A549 (cell line): ENCODE measurements at places on chromosomes 3 and 15.

DNA sequence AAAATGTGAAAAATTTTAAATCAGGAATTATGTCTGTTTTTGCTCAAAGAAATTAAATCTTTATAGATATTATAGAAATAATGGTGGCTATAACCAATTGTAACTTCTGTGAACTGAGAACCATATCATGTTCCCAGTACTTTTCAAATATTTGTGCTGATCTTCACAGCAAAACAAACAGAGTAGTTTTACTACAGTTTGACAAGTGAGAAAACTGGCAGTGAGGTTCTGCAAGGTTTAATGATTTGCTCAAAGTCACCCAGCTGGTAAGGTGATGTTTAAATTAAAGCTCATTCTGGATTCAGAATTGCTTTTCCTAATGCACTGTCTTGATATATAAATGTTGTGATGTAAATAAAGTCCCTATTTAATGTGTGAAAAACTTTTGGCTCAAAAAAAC is 22.0 kb upstream of the SPTSSB start:
- DNase-seq, result no peak

DNA sequence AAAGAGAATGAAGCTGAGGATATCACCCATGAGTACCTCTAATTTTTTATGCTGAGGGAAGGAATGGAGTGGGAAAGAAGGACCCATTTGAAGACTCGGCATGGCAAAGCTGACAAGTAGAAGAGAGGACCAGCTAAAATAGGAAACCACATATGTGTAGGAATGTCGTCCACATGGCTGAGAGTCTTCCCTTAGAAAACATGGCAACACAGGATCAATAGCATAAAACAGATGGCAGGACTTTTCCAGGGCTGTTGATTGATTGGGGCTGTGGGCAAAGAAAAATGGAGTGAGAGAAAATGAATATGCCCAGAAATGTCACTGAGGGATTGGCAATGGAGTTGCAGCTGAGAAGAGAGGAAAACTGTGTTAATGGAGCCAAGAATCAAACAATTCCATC is 76.2 kb upstream of the PRICKLE2 start:
- no peak for DNase-seq

DNA sequence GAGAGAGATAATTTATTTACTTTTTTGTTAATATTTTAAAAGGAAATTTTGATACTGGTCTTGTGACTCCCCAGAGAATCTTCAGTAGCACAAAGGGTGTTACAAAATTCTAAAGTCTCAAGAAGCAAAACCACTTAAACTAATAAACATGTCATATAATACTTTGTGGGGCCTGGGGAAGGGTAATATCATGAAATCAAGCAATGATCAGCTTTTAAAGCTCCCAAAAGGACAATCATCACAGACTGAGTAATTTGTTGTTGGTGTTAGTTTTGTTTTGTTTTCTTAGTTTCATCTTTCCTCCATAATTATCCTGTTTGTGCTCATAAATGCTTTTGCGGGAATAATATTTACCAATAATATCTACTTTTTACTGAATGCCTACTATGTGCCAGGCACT is 55.0 kb downstream of the TMEM212 start:
- DNase-seq, result no peak

DNA sequence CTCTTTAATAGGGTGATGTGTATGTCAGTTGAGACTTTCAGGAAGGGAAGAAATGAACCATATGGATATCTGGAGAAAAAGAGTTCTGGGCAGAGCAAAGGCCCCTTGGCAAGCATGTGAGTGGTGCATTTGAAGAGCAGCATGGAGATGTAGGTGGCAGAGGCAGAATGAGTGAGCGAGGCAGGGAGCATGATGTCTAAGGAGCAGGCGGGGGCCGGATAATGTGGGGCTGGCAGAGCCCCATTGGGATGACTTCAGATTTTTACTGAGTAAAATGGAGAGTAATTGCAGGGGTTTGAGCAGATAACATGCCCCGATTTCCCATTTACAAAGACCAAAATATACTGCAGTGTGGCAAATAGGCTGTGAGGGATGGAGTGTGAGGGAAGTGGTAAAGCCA is 52.9 kb upstream of the PLCL2 start:
- no peak for DNase-seq

DNA sequence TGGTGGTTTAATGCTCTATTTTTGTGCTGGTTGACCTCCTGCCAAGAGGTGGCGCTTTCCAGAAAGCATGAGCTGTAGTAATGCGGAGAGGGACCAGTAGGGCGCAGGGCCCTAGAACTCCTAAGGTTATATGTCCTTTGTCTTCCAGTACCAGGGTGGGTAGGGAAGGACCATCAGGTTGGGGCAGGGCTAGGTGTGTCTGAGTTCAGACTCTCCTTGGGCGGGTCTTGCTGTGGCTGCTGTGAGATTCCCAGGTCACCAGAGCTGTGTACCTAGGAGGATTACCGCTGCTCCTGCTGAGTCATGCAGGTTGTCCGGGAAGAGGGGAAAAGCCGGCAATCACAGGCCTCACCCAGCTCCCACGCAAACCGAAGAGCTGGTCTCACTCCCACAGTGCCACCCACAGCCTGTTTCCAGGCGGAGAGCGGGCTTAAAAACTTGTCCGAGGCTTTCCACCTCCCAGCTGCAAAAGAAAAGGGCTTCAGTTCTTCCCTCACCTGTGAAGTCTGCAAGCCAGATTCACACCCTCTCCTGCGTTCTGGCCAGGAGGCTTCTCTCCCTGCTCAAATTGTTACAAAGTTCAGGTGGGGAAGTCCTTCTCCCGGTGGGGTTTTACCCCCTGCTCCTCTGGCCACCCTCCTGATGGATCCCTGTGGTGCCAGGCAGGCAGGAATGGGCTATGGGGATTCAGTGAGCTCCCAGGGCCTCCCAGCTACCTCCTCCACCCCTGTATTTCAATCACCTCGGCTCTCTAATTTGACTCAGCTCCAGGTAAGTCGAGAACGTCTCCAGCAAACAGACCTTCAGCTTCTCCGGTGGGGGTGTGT is 37.7 kb upstream of the BCHE start:
- DNase-seq, result no peak

- no peak for DNase-seq
Observed at GRCh38 chr3:172313671-172314070, 134.6 kb downstream of the GHSR start.

DNA sequence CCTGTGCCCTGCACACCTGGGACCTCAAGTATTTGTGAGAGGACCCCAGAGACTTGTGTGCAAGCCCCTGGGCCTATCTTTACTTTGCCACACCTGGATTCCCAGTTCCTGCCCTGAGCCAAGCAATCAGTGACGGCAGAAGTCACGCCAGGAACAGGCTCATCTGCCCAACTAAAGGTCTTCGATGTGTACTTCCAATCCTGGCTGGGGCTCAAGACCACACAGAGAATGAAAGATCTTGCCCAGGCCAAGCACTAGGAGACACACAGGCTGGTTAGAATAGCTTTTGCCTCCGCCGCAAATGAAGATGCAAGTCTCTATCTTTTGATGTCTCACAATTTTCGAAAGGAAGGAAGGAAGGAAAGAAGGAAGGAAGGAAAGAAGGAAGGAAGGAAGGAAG is 228.8 kb downstream of the OCA2 start:
- DNase-seq, result no peak

DNA sequence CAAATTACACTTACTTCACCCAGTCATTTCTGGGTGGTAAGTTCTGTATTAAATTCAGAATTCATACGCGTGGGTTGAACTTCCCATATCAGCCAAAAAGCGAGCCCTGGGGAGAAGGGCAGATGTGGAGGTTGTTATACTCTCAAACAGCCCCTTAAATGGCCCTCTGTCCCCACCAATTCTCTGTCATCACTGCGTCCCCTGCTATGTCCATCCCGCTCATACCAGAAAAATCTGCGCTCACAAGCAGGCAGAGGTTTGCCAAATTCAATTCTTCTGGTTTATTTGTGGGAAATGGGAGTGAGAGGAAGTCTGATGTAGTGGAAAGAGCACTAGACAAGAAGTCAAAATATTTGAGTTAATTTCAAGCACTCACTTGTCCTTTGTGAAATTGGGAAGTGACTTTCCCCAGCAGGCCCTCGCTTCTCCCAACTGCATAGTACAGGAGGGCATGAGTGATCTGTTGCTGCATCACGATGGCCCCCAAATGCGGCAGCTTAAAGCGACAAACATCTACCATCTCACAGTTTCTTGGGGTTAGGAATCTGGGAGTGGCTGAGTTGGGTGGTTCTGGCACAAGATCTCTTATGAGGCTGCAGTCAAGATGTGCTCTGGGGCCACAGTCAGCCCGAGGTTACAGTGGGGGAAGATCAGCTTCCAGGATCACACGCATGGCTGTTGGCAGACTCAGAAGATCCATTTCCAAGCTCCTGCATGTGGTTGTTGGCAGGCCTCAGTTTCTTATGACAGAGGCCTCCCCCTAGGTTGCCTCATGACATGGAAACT is 67.7 kb downstream of the CPN2 start:
- no peak for DNase-seq

- DNase-seq, result no peak
Observed at GRCh38 chr3:197471221-197472010, 84.4 kb downstream of the BDH1 start.

DNA sequence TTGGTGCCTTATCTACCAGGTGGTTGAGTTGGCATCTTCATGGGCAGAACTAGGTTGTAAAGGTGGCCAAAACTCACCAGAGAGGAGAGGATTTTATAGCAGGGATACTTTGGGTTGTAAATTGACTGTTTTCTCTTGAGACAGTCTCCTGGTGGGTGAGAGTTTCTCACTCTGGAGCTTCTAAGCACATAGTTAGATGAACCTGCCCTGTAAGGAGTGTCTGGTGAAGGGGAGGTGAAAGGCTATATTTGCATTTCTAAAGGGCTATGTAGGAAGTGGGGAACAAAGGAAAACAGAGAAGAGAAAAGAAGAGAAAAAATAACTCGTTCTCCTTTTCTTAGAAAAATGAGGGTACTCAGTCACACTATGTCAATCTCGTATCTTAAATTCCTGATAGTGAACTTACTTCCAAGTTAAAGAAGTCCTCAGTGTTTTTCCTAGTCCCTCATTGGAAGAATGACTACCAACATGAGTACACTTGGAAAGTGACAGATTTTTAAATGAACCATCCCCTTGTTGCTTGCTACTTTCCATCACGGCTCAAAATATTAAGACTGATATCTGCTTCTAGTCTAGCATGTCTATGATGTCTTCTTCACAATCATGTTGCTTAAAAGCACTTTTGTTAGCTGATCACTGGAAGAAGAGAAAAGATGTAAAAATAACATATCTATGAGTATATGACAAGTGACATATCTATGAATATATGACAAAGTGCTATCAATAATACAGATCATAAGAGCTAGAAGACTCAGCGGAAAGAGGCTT is 113.8 kb upstream of the P2RY1 start:
- DNase-seq, result no peak

DNA sequence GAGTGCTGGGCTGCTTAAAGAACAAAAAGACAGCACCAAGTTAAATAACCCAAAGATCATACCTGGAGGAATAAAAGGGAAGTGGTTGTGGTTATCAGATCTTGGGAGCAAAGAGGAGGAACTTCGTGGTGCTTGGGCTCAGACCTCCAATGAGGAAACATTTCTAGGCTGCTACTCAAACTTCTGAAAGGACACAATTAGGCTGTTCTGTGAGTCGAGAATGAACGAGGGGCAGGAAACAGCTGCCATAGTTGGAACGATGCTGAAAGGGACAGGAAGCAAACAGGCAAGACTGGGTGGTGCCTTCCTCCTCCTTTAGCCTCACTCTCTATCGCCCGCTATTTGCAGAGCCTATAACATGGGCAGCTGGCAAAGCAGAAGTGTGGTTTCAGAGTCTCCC is 276.3 kb upstream of the ARRDC4 start:
- DNase-seq, result no peak

GRCh38 chr3:190042558-190042957 is 78.1 kb downstream of the P3H2 start:
- DNase-seq, result no peak

- no peak for DNase-seq
Observed at GRCh38 chr3:31425401-31425800, 107.3 kb upstream of the STT3B start.

GRCh38 chr15:67862750-67863441 is 23.1 kb upstream of the RNU6-1 start:
- DNase-seq, result no peak

DNA sequence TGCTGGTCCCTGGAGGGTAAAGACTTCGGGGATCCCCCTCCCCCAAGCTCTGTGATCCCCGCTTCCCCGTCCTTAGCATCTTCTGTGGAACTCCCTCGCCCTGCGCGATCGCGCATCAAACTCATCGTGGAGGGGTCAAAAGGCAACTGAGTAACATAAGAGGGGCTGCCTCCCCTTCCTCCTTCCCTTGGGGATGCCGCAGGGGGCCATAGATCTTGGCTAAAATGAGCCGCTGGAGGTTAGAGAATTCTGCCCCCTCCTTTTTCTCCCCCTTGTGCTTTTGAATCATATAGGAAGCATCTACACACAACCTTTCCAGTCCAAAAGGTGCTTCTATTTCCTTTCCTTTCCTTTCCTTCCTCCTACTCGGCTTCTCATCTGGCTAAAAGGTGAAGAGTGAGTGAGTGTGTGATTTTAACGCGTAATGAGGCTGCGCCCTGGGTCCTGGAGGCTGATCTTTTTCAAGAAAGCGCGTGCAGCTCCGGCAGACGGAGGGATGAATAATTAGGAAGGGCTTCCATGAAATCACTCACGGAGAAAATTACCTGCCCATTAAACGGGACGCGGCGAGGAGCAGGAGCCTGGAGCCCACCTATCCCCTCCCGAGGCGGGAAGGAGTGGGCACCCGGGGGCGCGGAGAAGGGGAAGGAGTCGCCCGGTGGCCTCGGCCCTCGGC is 831 bp upstream of the ROBO2 start:
- DNase-seq, result no peak

DNA sequence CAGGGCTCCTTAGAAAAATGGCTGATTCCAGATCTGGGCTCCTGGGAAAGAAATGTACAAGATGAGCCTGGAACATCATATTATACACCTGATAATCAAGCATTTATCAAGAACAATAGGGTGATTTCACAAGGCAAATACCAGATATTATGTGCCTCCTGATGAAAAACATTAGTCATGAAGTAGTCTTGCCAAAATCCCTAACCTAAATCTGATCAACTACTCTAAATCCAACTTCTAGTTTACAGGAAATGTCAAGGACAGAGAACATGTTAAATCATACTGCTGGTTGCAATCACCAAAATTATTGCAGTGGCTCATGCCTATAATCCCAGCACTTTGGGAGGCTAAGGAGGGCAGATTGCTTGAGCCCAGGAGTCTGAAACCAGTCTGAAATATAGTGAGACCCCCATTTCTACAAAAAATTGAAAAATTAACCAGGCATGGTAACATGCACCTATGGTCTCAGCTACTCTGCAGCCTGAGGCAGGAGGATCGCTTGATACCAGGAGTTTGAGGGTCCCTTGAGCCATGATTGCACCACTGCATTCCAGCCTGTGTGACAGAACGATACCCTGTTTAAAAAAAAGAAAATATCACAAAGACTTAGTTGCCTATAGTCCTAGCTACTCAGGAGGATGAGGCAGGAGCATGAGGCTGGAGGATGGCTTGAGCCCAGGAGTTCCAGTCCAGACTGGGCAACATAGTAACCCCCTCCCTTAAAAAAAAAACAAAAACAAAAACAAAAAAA is 34.9 kb upstream of the ATP13A3 start:
- DNase-seq, result no peak

DNA sequence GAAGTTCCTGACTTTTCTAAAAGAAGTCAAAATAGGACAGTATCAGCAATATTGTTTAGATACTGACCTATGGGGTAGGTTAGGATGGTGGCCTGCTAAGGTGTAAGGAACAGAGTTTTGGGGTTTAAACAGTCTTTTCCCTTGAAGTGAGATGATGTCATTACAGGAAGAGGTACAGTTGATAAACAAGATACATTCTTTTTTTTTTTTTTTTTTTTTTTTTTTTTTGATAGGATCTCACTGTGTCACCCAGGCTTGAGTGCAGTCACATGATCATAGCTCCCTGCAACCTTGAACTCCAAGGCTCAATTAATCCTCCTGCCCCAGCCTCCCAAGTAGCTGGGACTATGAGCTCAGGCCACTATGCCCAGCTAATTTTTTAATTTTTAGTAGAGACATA is 33.3 kb downstream of the SLC25A36 start:
- no peak for DNase-seq
